ENCODE measurements at places on chromosomes 1 and 21.
A peak's percentile ranks its signal among the peaks of the same experiment; 100 is the strongest.

DNA sequence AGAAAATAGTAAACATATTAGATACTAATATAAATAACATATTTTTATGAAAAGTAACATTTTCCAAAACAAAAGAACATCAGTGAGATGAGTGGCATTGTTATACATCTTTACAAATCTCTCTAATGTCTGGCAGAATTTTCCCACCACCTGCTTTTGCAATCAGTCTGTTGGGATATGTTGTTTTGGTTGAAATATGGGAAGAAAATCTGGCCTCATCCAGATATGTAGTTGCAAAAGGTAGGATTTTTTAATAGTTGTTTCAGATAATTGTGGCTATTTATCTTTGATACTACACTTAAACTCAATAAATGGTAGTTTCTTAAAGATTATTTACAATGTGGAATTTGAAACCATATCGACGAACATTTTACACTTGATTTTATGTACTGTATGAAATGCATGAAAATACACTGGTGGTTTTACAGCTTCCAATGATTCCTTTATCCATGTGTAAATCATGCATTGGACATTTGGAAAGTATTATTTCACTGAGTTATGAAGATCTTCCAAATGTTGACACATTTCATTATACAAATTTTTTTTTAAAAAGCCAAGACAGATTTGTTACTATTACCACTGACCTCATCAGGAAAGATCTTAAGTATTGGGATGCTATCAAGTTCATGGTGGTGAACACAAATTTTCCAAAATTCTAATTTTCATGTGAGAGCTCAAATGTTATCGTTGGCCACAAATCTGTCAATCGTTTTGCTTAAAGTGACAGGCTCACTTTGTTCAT lies 74.1 kb upstream of the CD34 start:
- no peak for DNase-seq

DNA sequence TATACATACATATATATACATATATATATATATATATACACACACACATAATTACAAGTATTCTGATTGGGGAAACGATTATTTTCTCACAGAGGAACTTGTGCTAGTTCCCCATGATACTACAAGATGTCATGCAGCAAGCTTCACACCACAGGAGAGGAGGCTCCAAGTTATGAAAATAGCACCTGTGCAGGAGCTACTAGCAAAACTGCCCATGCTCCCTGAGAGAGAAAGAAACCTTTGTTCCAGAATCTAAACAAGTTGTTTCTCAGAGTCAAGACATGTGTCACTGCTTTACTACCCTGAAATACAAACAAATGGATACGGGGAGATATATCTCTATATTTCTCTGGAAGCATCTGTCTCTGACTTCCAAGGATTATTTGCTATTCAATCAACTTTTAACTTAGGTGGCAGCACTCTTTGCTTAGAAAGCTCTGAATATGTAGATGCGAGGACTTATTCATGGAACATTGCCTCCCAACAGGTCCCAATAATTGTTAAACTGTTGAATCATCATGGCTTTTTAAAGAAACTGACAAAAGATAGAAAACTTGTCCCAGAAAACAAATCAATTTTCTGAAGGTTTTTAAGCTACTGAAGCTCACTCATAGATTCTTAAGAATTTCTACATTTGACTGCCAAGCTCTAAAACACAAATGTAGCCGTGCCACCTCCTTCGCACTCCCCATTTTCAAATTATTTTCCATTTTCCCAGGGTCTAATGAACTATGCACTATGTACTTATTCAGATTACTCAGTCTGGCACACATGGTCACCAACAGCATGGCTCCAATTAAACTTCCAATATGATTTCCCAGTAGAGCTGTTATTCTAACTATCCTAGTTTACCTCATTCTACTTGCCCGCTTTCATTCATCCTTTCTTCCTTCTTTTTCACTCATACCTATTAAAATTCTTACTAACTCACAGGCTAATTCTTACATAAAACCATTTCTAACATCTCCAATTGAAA lies 929.1 kb downstream of the LTN1 start:
- no peak for DNase-seq

GRCh38 chr1:6465461-6466005 lies 440 bp downstream of the TNFRSF25 start:
- DNase-seq: no peak

- DNase-seq: no peak
These were observed 222.4 kb upstream of the B3GALT2 start for GRCh38 chr1:193408782-193409293.

GRCh38 chr1:95035536-95035935 lies 37.2 kb downstream of the ALG14 start:
- no peak for DNase-seq

DNA sequence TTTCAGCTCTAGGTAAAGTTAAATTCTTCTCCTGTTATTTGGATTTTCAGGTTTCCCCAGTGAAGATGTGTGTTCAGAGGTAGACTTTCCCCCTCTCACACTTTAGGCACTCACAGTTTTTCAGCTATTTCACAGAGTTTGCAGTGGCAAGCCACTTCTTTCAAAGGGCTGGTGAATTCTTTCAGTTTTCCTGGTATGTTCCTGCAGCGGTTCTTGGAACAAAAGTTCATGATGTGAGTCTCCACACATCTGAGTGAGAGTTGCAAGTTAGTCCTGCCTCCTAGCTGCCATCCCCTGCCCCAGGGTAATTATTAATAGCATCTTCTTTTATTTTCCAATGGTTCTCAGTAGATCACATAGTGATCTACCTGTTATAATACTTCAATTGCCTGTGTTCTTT lies 27.3 kb upstream of the CD84 start:
- DNase-seq: no peak

- no peak for DNase-seq
These were observed 178.5 kb upstream of the DEPDC1 start for GRCh38 chr1:68675336-68675735.

DNA sequence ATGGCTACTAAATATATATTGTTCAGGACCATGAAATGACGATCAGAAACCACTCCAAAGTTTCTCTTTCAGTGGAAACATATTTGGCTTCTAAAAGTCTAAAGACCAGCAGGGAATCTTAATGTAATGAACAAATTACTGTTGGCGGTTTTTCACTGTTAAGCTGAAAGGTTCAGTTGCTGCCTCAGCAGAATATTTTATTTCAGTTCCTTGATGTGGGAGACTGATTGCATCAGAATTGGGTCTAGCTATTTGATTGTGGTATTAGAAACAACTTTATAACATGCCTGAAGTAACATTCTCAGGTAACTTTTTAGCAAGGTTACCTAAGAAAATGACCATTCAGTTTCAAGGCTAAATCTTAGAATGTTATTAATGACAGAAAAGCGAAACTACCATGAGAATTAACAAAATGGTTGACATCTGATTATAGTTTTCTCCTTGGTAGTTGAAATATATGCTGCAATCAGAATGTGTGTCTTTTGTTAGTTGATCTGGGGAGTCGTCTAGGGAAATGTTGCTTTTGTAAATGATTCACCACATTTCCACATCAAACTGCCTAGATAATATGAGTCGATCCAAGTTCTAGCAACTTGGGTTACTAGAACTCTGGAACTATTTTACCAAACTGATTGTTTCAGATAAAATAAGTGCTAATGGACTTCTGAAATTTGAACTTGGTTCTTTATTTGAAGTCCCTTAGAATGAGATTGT lies 200.4 kb downstream of the HMCN1 start:
- no peak for DNase-seq

- DNase-seq: no peak
These were observed 182.7 kb upstream of the KLHDC7A start for GRCh38 chr1:18297896-18298648.

- no peak for DNase-seq
These were observed 123.9 kb upstream of the DUSP10 start for GRCh38 chr1:221865808-221866207.

DNA sequence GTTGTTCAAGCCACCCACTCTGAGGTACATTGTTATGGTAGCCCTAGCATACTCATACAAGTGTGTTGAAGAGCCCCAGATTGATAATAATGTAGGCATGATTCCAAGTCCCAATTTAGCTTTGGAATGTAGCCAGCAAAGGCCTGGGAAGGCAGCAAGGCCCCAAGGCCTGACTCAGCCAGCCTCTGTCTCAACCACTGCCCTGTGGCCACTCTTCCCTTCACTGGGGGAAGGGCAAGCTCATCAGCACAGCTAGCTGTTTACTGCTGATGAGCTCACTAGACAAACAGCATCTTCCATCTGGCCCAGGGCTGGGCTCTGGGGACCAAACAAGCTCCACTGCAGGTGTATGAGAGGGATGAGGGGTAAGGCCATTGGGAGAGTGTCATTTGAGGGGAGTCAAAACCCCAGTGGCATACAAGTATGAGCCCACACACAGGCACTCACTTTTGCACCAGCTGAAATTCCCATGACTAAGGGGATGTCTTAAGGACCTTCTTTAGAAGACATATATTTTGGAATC lies 2.2 kb upstream of the IRF6 start:
- DNase-seq: peak; percentile 29

DNA sequence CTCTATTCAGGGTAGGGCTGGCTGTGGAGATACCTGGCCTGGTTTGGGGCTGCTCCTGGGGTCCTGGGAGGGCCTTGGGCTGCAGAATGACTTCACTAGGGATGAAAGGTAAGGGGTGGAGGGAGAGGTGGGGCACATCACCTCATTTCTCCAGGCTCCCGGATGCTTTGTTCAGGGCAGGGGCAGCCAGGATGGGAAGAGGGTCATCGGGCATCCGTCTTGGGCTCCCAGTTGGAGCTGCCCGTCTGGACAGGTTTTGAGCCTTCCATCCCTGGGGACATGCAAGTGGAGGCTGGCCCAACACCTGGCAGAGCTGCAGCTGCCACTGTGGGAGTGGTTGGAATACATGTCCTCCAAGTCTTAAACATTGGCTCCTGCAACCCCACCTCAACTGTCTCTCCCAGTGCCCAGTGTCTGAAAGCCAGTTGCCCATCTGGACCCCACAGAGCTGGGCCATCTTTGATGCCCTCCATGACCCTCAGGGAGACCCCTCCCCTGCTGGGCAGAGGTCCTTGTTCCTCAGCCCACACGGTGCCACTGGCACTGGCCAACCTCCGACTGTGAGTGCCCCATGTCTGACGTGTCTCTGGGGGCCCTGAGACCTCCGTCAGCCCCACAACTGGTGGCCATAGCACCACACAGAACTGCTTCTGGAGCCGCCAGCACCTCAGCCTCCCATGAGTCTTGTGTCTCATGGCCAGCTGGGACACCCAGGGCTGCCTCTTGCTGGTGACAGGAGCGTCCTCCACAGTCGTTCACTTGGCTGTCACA lies 52.8 kb downstream of the TRIM11 start:
- no peak for DNase-seq

GRCh38 chr1:55670331-55671082 lies 455.3 kb upstream of the USP24 start:
- DNase-seq: no peak

Data from NCI-H1436 (cell line).